ENCODE measurements at places on chromosomes 2 and 18.

- no peak for DNase-seq
These were observed 275.8 kb downstream of the KCNS3 start for GRCh38 chr2:18154259-18154658.

DNA sequence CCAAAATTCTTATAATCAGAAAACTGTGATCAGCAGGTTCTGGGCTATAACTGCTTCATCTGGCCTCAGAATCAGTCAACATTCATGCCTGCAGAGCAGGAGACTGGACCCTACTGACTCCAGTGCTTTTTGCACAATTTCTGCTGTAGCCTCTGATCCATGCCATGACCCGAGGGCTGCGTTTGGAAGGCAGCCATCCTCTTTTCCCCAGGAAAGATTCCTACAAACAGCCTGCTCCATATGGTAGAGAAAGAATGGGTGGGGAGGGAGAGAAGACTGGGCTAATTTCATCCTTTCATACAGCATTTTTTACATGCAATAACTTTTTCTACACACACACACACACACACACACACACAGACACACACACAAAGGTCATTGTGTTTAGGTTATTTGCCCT is 133.0 kb upstream of the MMADHC start:
- DNase-seq, result no peak

GRCh38 chr2:127404466-127405254 is 13.6 kb upstream of the PROC start:
- DNase-seq, result no peak

GRCh38 chr2:73886357-73886756 is 6.5 kb upstream of the ACTG2 start:
- DNase-seq, result no peak

GRCh38 chr18:27447451-27447881 is 262.4 kb upstream of the CHST9 start:
- DNase-seq, result no peak

DNA sequence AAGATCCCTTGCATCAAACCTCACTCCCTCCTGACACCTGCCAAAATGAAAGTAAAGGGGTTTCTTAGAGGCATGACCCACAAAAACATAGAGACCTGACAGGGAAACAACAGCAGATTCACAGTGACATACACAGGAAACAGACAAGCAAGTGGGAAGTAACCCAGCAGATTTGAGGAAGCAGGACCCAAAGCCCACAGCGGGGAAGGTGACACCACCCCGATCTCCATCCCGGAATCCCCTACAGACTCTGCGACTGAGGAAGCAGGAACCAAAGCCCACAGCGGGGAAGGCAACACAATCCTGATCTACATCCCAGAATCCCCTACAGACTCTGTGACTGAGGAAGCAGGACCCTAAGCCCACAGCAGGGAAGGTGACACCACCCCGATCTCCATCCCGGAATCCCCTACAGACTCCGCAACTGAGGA is 21.6 kb downstream of the CIB4 start:
- DNase-seq, result no peak

- DNase-seq, result no peak
These were observed 16.1 kb upstream of the PDK1 start for GRCh38 chr2:172539767-172540166.

- DNase-seq, result no peak
These were observed 1.4 kb upstream of the CTNNA2 start for GRCh38 chr2:79511320-79511951.

GRCh38 chr2:179037807-179038206 is 12.1 kb downstream of the CCDC141 start:
- DNase-seq, result no peak

DNA sequence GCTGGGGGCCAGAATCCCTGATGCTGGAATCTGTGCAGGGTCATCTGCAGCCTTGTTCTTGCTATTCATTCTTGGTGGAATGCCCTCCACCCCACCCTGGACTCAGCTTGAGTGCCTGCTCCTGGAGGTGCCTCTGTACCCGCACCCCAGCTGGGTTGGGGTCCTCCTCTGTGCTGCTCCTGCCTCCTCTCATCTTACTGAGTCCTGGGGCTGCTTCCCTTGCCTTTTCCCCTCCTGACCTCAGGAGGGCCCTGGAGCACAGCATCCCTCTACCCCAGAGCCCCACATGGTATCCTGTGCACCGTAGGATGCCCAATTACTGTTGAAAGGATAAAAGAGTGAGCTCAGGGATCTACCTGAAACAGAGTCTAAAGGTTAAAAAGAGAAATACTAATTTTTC is 81.6 kb downstream of the CIB4 start:
- no peak for DNase-seq

DNA sequence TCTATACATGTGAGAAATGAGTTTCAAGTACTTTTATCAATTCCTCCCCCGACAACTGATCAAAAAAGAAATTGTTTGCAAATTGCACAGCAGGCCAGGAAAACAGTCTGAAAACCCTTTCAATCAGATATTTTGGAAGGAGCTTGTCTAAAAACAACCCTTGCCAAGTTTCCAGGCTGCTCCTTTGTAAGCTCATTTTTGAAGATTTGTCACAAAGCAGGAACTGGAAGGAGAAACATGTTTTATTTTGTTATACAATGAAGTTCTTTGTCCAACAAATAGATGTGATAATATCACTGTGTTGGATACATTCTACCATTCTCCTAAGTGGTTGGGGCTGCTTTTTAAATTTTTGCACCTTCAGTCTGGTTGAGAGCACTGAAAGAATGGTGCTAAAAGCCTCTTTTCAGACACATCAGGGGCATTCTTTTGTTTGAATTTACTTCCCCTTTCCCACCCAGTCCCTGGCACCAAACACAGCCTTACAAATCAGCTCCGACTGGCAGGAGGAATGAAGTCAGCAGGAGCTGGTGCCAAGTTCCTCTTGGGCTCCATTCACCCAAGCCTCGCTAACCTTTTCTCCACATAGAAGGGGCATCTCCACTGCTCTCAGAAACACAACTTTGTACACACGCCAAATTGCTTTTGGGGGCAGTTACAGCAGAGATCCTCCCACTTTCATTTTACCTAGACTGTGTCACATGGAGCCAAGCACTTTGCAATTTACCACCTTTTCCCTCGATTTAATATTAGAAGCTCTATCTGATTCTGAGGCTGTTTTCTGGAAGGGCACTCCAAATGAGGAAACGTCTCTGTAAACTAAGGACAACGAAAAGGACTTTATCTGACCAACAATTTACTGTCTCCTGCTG is 88.0 kb downstream of the C1D start:
- DNase-seq, result no peak

GRCh38 chr18:68703326-68703725 is 11.6 kb downstream of the TMX3 start:
- no peak for DNase-seq

DNA sequence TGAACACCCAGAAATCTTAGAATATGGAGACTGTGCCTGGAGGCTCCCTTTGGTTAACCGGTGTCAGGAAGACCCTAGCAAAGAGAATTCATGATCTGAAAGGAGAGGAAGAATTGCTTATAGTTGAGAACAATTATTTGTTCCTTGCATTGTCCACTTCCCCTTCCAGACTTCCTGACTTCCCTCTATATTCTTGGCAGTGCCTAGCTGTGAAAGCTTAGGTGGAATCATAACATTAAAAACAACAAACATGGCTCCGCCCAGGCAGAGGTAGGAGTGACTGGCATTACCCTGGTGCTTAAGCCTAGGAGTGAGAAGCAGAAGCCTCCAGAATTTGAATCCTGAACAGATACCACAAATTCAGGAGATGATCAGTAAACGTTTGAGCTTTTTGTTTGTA is 1.9 kb downstream of the TTL start:
- DNase-seq, result no peak

GRCh38 chr2:161709428-161709827 is 85.2 kb downstream of the SLC4A10 start:
- no peak for DNase-seq

DNA sequence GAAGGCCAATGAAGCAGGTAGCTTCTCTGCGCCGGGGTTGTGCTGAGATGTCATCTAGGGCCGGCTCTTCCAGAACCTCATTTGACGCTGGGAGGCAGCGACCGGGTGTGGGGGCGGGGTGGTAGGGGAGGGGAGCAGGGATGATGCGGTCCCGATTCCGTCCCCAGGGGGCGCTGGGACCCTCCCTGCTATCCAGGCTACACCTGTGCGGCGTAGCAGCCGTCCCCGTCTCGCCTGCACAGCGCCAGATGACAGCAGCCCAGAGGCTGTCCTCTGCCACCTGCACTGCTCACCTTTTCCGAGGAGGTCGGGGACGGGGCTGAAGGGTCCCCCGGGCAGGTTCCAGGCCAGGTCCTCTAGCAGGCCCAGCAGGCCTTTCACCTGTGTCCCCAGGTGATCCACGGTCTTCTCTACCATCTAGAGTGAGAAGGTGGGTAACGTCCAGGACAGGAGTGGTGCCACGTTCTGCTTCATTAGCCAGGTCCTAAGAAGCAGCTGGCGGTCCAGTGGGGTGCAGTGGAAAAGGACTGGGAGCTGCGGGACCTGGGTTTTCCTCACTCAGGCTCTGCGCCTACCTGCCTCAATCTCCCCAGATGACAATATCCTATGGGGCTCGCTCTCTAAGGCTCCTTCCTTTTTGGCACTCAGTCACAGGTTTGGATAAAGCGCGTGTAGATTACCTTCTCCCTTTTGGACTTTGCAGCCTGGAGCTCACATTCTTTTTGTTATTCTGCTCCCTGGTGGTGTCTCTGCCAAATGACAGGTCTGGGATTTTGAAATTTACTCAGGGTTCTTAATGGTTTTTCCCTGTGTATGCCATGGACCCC is 56.0 kb upstream of the RAB6C start:
- DNase-seq, result peak; percentile 5

GRCh38 chr18:26714739-26715138 is 150.8 kb downstream of the AQP4 start:
- DNase-seq, result no peak

DNA sequence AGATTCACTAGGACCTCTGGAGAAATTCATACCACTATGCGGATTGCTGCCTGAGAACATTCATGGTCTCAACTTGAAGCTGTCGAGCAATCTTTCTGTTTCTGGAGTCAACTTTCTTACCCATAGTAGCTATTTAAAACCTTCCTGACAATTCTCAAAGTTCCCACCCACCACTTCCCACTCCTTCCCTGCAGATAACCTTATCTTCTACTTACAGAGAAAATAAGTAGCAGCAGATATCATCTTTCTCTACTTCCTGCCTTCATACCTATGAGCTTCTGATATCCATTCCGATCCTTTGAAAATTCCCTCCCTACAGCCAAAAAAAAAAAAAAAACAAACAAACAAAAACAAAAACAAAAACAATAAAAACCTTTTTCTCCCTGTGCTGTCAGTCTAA is 81.2 kb upstream of the CYRIA start:
- DNase-seq, result no peak

DNA sequence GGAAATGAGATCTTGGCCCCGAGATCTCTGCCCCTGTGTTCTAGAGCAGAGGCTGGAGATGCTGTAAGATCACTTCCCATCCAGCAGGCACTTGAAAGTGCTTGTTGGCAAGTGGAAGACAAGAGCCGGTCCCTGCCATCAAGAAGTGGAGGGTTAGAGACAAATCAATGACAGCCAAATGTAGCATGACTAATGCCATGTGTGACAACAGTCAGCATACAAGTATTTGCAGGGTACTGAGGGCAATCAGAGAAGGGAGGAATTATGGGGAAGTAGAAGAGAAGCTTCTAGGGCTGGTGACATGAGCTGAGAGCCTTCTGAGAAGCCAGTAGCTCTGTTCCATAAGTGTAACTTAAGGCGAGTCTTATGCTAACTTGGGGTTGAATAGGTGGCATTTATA is 58.6 kb downstream of the TMEM17 start:
- DNase-seq, result no peak

GRCh38 chr2:28951910-28952835 is 28.9 kb upstream of the TOGARAM2 start:
- DNase-seq, result no peak

- peak; percentile 31 for DNase-seq
These were observed 5.7 kb downstream of the RAMP1 start for GRCh38 chr2:237864940-237865622.

GRCh38 chr2:56889738-56890137 is 705.9 kb downstream of the CCDC85A start:
- no peak for DNase-seq

DNA sequence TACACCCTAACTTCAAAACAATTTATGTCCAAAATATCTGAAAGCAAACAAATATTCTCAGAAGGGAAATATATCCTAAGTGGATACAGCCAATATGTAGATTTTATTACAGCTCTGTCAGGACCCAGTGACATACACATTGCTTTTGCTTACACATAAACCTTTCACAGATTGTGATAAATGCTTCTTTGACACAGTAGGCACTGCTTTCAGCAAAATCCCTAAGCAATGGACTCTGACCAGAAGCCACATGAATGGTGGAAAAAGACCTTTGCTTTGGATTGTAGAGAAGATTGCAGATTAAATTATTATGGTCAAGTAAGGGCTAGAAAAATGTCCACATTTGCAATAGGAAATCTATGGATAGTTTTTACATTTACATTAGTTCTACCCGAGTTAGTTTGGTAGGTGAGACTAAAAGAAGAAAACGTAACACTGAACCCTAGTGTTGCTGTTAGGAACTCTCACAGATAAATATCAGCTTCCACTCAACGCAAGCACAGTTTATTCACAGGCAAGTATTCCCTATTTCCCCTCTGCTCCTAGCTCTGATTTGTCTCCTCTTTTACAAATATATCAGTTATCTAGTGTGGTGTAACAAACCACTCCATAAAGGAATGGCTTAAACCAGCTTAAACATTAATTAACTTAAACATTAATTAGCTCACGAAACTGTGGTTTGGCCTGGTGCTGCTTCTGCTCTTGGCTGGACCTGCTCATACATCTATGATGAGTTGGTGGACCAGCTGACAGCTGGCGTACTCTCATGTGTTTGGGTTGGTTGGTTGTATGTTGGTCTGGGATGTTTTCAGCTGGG is 23.6 kb upstream of the SERPINE2 start:
- DNase-seq, result no peak

GRCh38 chr2:163713534-163714311 is 22.1 kb downstream of the FIGN start:
- DNase-seq, result no peak

- no peak for DNase-seq
These were observed 1.1 kb downstream of the HIBCH start for GRCh38 chr2:190318514-190318913.

DNA sequence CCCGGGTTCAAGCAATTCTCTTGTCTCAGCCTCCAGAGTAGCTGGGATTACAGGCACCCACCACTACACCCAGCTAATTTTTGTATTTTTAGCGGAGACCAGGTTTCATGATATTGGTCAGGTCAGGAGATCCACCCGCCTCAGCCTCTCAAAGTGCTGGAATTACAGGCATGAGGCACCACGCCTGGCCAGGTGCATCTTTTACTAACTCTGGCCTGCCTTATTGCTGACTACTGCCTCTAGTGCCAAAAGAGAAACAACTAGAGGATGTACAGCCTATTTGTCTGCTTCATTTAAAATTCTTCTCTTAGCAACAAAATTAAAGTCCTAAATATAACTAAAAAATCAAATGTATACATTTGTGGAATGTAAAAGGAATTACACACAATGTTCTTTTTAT is 115.4 kb downstream of the BMPR2 start:
- DNase-seq, result no peak

- no peak for DNase-seq
These were observed 134.6 kb downstream of the INSIG2 start for GRCh38 chr2:118222672-118223421.

GRCh38 chr2:53252115-53252514 is 515.5 kb upstream of the CHAC2 start:
- no peak for DNase-seq
